Naive thymus-derived CD4-positive, alpha-beta T cell (primary cell): ENCODE measurements at places on chromosomes 4 and X. TPM values are rescaled to one million over a fixed set of nuclear protein-coding genes. Genes with fewer than 3 reads are reported as not detected.

DNA sequence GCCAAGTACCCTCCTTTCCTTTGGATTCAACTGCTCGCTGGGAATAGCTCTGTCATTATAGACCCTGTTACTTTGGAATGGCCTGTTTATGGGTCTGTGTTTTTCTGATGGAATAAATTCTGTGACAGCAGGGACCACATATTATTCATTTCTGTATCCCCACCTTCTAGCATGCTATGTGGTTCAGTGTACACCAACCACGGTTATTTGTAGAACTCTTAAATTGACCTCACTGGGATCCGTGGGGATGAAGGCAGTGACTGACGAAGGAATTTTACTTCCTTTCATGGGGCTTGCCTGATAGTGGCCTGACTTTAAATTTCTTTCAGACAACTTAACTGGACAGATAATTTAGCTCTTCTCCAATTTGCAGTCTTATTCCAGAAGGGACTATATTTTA is 343.2 kb downstream of the SPRY1 start:
- H3K27me3 ChIP-seq, result no peaks in the 10 kb centered on the region
- H3K4me1 ChIP-seq, result no peaks in the 10 kb centered on the region
- no peak overlapping the region for H3K4me3 ChIP-seq

DNA sequence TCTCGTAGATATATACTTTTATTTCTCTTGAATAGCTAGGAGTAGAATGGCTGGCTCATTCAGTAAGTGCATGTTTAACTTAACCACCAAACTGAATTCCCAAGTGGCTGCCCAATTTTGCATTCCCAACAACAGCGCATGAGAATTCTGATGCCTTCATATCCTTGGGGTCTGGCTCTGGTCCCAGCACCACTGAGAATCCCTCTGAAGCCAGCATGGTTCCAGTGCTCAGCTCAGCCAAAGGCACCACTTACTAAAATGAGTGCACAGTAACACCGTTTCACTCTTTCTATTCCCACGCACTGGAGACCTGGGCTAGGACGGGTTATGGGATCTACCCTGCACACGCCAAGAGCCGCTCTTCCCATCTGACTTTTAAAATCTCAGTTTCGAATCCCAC is 60.4 kb downstream of the CASP3 start:
- no peak overlapping the region for H3K4me3 ChIP-seq
- no peaks in the 10 kb centered on the region for H3K36me3 ChIP-seq
- H3K27me3 ChIP-seq, result no peaks in the 10 kb centered on the region
- DNase-seq, result no peak
- no peak overlapping the region for H3K27ac ChIP-seq

DNA sequence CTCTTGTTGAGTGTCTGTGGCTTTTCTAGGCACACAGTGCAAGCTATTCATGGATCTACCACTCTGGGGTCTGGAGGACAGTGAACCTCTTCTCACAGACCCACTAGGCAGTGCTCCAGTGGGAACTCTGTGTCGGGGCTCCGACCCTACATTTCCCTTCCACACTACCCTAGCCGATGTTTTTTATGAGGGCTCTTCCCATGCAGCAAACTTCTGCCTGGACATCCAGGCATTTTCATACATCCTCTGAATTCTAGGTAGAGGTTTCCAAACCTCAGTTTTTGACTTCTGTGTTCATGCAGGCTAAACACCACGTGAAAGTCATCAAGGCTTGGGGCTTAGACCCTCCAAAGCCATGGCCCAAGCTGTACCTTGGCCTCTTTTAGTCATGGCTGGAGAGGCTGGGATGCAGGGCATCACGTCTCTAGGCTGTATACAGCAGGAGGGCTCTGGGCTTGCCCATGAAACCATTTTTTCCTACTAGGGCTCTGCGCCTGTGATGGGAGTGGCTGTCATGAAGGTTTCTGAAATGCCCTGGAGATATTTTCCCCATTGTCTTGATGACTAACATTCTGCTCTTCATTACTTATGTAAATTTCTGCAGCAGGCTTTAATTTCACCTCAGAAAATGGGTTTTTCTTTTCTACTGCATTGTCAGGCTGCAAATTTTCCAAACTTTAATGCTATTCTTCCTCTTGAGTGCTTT is 249.8 kb upstream of the CPEB2 start:
- H3K4me1 ChIP-seq, result no peaks in the 10 kb centered on the region
- no peaks in the 10 kb centered on the region for H3K36me3 ChIP-seq
- no peak for DNase-seq
- H3K27me3 ChIP-seq, result no peaks in the 10 kb centered on the region
- no peak overlapping the region for H3K4me3 ChIP-seq
- H3K27ac ChIP-seq, result no peak overlapping the region

GRCh38 chr4:149398993-149399392 is 416.6 kb downstream of the IQCM start:
- no peaks in the 10 kb centered on the region for H3K4me1 ChIP-seq
- no peaks in the 10 kb centered on the region for H3K27me3 ChIP-seq
- DNase-seq, result no peak
- no peak overlapping the region for H3K4me3 ChIP-seq
- H3K36me3 ChIP-seq, result no peaks in the 10 kb centered on the region

DNA sequence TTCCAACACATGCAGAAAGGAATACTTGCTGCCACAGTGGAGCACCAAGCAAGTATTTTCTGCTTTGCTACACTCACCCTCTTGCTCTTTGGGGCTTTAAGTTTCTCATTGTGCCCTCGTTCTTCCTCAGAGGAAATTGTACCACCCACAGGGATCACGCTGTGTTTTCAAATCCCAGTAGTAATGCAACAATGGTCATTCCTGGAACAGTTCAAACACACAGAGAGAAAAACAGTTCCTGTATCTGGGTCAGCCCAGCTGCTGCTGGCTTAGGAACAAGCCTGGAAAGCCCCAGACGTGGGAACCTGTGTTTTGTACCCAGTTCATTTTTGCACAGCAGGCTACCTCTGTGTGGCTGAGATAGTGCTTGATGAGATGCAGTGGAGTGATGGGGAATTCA is 907.8 kb downstream of the STPG2 start:
- no peaks in the 10 kb centered on the region for H3K36me3 ChIP-seq
- no peak overlapping the region for H3K27ac ChIP-seq
- DNase-seq, result no peak
- no peaks in the 10 kb centered on the region for H3K4me1 ChIP-seq
- no peak overlapping the region for H3K4me3 ChIP-seq

Gene NAA11
- not detected for total RNA-seq

DNA sequence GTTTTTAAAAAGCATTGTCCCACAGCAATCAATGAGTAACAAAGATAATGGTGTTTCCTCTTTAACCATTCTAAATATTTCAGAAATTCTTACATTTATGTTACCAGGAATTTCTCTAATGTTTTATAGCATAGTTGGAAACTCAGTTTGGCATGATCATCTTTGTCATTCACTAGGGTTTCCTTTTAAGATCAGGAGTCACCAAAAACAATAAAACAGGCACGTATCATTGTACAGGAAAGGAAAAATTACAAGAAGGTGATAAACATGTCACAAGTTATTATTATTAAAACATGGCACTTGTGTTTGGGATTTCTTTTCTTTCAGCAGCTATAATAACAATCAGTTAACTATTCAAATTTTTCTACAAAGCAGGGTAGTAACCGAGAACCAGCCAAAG is 84.0 kb downstream of the SLC10A7 start:
- H3K4me1 ChIP-seq, result no peaks in the 10 kb centered on the region
- no peak overlapping the region for H3K27ac ChIP-seq
- no peak for DNase-seq
- no peaks in the 10 kb centered on the region for H3K27me3 ChIP-seq
- H3K4me3 ChIP-seq, result no peak overlapping the region

Gene HPGD
- total RNA-seq, result 2.5 TPM
